Activated CD8-positive, alpha-beta memory T cell treated with anti-CD3 and anti-CD28 coated beads, Interleukin-2, amount 10 ng/mL, durations not matched to agents 7 days and 5 days (primary cell): ENCODE measurements at places on chromosomes 6 and 20.

GRCh38 chr6:137957471-137957870, 90.4 kb downstream of the TNFAIP3 start:
- DNase-seq: no peak

DNA sequence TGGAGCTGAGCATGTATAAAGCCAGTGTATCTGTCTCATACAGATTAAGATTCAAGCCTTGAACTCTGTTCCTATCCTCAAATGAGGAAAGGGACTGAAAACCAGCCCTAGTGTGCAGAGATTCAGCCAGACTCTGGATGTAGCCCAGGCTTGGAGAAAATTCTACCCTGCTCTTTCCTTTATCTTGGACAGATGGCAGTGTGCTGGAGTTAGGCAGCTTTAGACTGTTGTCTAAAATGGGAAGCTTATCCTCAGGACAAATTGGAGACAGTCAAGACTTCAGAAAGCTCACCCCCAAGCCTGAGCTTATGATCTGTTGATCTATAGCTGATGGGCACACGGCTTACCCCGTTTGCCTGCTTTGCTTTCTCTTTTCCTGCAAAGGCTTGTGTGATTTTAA, 1057.6 kb downstream of the KIF16B start:
- no peak for DNase-seq

DNA sequence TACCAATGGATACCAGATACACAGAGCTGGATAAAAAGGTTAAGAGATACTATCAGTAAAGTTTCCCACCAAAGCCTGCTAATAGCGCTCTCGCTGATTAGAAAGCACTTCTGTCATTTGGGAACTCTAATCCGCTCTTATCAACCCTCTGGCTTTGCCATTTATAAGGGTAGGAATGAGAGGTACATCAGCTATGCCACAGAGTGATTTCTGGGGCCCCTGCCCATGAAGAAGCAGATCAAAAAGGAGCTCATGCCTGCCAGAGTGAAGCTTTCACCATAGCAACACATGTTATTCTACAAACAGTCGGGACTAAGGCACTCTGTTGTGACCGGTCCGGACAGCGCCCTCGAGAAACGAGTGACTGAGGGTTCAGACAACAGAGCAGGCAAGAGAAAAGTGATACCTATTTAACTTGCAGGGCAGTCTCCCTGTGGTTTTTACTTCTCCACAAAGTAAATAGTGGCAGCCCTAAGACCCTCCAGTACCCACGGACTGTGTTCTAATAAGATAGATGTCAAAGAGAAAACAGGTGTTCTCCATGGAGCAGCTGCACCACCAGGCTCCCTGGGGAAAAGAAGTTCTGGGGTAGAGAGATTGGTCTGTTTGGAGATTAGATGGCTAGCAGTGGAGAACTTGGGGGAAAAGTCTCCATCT, 5.6 kb downstream of the TRAM2 start:
- no peak for DNase-seq

DNA sequence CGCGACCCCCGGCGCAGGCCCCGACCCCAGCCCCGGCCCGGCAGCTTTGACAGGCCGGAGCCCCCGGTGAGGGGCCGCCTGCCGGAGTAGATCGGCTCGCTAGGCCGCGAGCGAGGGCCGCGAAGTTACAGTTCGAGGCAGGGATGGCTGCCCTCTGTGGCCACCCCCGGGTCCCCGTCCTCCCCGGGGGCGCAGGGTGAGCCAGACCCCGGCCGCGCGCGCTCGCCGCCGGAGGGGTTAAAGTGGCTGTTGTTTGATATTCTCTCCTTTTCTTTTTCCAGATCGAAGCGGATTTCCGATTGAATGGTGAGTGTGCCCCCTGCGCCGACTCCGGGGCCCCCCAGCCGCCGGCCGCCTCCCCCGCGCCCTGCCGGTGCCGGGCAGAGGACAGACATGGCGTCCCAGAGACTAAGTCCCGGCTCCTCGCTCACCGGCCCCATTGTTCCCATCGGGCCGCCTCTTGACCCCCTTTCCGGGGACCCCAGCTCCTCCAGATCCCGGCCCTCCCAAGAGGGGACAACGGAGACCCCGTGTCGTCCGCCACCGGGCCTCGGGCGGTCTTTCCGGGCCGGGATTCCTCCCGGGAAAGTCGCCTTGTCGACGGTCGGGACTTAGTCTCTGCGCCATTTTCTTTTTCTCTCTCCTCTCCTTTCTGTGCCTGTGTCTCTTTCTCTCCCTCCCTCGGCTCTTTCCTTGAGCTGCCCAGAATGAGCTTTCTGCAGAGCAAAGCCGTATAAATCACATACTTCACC, 704 bp downstream of the TOP1 start:
- peak; percentile 59 for DNase-seq

DNA sequence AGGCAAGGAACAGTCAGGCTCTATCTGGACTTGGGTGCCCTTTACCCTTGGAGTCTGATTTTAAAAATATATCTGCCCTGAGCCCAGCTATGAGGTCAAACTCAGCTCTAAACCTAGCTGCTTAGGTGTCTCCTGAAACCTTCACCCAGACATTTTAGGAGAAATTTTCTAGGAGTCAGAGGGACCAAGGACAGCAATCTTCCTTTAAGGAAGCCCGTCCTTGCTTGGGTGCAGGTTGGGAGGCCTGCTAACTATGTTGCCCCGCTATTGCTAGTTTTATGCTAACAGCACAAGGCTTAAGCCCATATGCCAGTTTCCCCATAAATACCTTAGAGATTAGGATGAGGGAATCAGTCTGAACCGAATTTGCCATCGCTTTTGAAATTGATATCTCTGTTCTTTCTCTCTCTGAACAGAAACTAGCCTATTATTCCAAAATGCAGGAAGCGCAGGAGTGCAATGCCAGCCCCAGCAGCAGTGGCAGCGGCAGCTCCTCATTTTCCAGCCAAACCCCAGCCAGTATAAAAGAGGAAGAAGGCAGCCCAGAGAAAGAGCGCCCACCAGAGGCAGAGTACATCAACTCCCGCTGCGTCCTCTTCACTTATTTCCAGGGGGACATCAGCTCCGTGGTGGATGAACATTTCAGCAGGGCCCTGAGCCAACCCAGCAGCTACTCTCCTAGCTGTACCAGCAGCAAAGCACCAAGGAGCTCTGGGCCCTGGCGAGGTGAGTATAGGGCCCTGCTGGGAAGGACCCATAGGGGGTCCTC, 2.6 kb downstream of the VGLL2 start:
- no peak for DNase-seq

DNA sequence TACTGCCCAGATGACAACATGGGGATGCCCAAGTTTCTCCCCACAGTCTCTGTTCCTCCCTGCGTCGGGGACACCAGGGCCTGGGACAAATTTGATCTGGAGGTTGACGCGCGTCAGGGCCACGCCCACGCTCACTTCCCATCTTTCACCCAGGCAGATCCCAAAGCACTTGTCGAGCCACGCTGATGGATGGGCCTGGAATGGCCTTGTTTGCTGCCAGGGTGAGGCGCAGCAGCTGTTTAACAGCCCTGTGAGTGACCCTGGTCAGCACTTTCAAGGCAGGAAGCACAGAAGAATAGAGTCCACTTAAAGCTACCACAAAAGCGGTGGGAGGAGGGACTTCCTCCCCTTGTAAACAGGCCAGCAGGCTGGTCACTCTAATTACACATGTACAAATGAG, 324.7 kb upstream of the JARID2 start:
- DNase-seq: no peak

- peak; percentile 96 for DNase-seq
Observed at GRCh38 chr20:48769069-48769983, 58.5 kb downstream of the PREX1 start.

- no peak for DNase-seq
Observed at GRCh38 chr6:53888931-53889330, 94.1 kb downstream of the LRRC1 start.

- DNase-seq: no peak
Observed at GRCh38 chr20:54339093-54339492, 131.2 kb downstream of the PFDN4 start.

DNA sequence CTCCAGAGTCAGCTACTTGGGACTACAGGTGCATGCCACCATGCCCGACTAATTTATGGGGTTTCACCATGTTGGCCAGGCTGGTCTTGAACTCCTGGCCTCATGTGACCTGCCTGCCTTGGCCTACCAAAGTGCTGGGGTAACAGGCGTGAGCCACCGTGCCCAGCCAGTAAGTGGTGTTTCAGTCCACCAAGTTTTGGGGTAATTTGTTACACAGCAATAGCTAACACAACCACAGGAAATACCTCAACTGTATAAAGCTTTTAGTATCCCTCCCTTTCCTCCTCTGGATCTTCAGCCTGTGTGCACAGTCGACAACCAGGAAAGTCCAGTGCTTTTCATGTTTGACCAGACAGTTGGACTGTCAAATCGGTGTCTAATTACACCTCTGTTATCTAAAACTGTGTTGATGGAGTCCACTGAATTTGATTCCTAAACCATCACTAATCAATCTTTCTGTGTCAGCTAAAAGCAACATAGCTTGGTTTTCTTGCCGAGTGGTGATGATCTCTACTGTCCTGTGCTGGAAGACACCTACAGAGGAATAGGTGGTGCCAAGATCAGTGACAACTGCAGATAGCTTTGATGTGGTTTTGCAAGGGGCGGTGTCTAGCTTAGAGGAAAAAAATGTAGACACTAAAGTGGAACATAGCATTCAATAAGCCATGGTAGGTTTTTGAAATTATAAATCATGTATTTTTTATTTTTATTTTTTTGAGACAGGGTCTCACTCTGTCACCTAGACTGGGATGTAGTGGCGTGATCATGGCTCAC, 22.2 kb upstream of the ZBTB2 start:
- no peak for DNase-seq

DNA sequence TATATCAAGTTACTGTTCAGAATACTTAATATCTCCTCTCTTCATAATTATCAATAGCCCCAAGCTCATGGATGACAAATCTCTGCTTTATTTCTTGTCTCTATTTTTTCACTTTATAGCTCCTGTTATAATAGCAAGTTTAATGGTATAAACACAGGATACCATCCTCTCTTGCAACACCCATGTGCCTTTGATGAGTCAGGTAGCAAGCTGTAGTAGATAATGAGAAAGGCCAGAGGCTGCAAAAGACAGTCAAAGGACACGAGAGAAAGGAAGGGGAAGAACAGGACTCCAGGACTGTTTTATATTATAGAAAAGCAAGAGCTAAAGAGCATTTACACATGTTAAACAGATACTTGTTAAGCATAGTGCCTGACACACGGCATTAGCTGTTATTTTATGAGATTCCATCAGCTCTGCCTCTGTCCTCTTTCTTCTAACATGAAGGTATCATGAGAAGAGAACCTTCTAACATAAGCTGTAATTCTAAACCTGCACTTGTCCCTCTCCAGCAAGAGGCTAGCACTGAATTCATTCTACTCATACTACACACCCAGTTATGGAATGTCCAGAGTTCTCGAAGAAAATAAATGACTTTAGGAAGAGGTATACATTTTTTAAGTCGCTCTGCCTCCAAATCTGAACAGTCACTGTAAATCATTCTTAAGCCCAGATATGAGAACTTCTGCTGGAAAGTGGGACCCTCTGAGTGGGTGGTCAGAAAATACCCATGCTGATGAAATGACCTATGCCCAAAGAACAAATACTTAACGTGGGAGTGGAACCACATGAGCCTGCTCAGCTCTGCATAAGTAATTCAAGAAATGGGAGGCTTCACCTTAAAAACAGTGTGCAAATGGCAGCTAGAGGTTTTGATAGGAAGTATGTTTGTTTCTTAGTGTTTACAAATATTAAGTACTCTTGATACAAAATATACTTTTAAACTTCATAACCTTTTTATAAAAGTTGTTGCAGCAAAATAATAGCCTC, 45.0 kb downstream of the NT5E start:
- no peak for DNase-seq

DNA sequence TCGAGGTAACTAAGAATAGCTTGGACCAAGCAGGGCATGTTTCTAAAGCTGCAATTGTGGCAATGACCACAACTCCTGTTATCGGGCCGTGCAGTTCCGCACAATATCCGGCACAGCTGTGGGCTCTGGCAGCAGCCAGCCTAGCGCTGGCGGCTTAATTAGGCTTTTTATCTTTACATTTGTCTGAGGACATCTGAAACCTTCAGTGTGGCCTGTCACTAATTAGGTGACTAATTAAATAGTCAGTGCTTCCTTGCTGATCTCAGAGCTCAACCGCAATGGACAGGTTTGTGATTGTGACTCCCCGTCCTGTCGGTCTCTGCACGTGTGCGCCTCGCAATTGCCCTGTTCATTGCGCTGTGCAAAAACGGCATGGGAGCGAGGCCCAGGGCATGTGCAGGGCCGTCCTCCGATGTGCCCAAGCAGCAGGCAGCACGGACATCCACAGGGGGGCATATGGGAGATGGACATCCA, 134.8 kb upstream of the INSM1 start:
- no peak for DNase-seq

DNA sequence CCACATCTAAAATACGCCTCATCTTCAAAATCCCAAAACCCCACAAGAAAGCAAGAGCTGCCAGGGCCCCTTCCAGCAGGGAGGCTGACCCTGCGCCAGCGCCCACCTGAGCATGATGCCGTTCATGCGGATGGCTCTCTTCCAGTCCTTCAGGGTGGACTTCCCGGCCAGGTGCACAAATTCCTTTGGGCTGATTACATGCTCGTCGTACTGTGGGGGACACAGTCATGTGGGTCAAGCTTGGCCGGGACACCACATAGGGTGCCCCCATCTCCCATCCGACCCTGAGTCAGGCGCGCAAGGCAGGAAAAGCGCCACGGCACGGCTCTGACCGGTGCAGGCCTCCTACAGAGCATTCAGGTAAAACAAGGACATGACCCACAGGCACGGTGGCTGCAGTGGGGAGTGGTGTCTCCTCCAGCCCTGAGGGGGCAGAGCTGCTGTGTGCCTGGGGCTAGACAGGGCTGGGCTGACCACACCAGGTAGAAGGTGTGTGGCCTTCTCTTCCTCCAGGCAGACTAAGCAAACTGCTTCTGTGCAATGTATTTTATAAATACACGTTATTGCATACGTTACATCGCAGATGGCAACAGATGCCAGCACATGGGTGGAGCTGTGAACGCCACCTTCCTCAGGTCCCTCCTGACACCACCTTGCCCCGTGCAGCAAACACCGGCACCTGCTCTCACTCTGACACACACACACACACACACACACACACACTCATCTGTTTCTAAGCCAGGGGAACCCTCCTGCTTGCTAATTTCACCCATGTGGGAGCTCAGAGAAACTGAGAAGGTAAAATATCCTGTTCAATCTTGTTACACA, 23.8 kb upstream of the HELZ2 start:
- DNase-seq: no peak

- no peak for DNase-seq
Observed at GRCh38 chr6:130453230-130453629, 87.4 kb downstream of the TMEM200A start.

GRCh38 chr20:3532089-3532615, 61.3 kb downstream of the ATRN start:
- no peak for DNase-seq

DNA sequence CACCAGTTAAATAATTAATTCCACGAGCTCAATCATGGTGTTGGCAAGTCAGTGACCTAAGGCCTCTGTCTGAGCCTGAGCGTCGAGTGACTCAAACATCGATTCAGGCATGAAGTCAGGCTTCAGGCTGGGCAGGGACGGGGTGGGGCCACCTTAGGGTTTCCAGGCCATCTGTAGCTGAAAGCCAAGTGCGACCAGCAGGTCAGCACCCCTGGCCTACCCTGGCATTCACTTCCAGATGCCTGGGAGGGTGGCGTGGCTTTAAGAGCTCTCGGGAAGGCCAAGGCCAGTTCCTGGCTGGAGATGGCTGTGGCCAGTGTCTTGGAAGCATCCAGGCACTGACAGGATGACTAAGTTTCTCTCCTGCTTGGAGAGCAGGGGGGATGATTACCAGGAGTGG, 113.4 kb downstream of the DACT2 start:
- no peak for DNase-seq

- DNase-seq: peak; percentile 51
Observed at GRCh38 chr6:21164768-21165326, 428.7 kb upstream of the SOX4 start.
